ENCODE measurements at places on chromosomes 7 and 10. TPM values are rescaled to one million over a fixed set of nuclear protein-coding genes. Genes with fewer than 3 reads are reported as not detected.

The ATP5MK gene
- 1,234 TPM for total RNA-seq

The SCRN1 gene
- total RNA-seq = 18.7 TPM

The HIPK2 gene
- 103 TPM for total RNA-seq

DNA sequence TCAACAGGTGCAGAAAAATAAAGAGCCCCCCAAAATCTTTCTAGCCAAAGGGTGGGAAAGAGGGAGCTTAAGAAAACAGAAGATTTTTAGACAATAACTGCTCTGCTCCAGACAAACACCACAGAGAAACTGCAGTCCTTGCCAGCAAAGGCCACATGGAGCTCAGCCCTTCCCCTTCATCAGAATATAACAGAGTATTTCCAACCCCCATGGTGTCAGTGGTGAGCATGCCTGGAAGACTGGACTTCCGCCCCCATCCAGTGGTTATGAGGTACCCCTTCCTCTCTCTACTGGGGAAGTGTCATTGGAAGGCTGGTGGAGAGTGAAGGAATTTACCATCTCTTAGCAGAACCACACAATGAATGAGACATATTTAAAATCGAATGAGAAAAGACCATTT lies 1007.3 kb upstream of the CELF2 start:
- DNase-seq = no peak

- DNase-seq = no peak
Observed at GRCh38 chr7:157310676-157311185, 26.1 kb upstream of the DNAJB6 start.

DNA sequence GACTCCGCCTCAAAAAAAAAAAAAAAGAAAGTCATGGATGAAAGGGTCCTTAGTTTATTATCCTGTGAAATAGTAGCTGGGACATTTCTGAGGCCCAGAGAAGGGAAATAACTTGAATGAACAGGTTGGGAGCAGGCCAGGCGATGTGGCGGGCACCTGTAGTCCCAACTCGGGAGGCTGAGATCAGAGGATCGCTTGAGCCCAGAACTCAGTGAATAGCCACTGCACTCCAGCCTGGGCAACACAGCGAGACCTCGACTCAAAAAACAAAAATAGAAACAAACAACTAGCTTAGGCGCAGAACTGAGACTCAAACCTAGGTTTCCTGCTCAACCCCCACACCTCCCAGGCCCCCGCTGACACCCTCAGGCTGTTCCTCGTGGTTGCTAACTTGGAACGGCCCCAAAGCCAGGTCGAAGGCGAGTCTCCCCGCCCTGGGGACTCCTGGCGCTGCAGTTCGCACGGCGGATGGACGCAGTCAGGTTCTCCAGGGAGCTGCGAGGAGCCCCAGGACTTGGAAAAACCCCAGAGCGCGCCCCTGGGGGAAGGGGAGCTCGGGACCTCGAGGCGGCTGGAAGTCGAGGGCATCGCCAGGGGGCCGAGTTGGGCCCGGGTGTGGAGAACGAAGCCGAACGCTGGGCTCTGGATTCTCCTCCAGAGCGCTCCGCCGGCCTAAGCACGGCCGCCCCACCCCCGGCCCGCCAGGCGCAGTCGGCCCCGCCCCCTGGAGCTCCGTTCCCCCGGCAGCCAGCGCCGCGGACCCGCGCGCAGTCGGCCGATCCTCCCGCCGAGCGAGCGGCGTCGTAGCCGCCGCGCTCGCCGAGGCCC lies at the start of gene STOX1:
Gene STOX1 (plus strand): TSS at position 768 of the 828 bp plus-strand sequence. CDS start 93 bp downstream, outside the sequence.
- DNase-seq = peak; percentile 68

GRCh38 chr7:15317215-15317614 lies 244.6 kb downstream of the AGMO start:
- no peak for DNase-seq

Measured in left ventricle myocardium superior (tissue), 1 donor.